ENCODE measurements at places on chromosomes 13 and 19.

GRCh38 chr13:46604226-46604990 is 51.4 kb downstream of the LRCH1 start:
- no peak for DNase-seq

DNA sequence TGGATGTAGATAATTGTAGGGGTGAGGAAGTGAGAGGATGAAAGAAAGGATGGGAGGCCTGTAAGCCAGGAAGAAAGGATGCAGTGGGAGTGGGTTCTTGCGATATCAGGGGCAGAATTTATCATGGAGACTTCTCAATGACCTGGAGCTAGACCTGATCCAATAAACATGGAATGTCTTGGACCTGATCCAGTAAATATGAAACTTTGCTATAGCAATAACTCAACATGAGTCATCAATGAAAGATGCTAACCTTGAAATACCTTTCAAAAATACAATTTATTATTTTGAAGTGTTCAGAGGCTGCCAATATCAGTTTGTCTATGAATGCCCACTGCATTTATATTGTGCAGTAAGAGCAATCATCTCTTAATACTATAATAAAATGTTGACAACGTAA is 279.5 kb downstream of the POU4F1 start:
- DNase-seq = no peak

- DNase-seq = no peak
These were observed 8.2 kb upstream of the LATS2 start for GRCh38 chr13:21069561-21070004.

DNA sequence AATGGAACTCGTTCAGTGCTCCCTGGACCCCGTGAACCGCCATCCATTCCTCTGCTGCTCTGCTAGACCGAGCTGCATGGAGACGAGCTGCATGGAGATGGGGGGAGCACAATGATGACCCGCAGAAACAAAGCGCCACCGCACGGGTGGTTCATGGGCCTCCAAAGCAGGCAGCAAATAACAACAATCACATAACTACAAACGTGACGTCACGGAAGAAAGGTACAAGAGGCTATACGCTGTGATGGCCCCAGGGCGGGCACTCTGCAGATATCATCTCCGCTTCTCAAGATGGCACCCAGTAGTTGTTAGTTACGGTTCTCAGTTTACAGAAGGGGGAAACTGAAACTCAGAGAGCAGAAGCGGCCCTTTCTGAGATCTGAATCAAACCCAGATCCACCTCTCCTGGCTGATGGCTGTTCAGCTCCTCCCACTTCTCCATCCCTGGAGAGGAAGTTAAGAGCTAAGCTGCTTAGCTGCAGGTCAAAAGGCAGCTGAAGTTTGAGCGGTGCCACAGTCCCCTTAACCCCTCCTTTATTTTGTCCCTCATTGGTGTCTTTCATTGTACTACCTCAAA is 1.7 kb downstream of the ATP13A1 start:
- DNase-seq = peak; percentile 4

GRCh38 chr19:1248139-1248785 is at the start of gene MIDN:
Gene MIDN (plus strand): TSS chr19:1248583. CDS start chr19:1250297, 1,714 bp downstream.
- DNase-seq = peak; percentile 57

DNA sequence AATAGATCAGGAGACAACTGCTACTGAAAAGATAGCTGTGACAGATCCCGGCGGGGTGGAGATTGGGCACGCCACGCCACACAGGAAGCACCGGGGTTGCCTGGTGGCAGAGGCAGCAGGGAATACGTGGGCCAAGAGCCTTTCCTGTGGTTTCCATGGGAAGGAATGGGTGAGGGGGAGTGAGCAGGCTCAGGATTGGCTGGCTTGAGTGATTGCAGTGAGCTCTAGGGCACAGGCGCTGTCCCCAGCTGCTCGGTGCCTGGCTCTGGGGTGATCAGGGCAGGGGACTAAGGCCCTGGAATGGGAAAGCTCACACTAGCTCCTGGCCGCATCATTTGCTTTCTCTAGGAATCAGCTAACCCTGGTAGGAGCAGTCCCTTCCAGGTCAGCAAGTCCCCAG is 166.1 kb downstream of the USP12 start:
- peak; percentile 21 for DNase-seq

GRCh38 chr19:996051-996838 is 4.0 kb upstream of the GRIN3B start:
- DNase-seq = no peak

GRCh38 chr19:18915639-18916038 is 3.5 kb downstream of the COPE start:
- no peak for DNase-seq

GRCh38 chr13:52665325-52665724 is 12.7 kb downstream of the SUGT1 start:
- DNase-seq = no peak

DNA sequence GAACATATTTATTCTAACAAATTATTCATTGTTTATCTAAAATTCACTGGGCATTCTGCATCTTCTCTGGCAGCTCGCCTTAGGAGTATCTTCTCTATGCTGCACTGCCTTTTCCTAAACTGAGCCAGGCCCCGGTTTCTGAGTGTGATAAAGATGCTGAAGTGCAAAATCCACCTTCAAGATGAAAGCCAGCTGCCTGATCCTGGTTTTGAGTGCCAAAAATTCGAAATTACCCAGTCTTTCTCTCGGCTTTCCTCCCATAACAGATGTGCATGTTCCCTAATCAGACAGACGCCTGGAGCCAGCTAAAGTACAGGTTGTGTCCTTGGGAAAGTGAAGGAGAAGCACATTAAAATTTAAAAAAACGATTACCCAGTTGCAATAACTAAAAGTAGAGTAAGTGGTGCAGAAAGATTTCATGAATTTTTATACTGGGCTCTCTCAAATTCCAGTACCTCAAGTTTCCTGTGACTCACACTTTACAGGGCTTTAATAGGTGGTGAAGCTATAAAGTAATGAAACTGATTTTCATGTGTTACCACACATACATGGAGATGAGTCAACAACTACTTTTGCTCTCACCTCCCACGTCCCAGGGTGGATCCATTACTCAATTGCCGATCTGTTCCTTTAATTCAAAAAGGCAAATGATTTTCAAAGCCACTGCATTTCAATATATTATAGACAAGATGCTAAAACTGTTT is 65.0 kb upstream of the GTF2F2 start:
- no peak for DNase-seq

DNA sequence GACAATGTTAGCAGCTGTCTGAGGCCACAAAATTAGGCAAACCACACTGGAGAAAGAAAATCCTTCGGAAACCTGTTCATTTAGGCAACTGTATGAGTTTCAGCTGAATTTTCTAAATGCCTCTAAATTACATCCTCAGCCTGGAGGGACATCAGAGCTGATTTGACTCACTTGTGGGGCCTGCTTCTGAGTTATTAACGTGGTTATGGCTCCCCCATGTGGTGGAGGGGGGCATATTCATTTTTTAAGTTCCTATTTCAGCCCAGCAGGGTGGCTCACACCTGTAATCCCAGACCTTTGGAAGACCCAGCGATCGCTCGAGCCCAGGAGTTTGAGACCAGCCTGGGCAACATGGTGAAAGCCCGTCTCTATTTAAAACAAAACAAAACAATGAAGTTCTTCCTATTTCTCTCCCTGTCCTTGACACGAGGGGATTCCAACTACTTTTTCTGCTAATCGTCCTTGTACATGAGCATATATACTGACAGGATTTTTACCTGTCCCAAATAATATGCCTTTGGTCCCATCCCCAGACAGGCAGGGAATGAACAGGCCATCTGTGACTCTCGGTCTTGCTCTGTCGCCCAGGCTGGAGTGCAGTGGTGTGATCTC is 31.5 kb upstream of the HIF3A start:
- DNase-seq = peak; percentile 36

DNA sequence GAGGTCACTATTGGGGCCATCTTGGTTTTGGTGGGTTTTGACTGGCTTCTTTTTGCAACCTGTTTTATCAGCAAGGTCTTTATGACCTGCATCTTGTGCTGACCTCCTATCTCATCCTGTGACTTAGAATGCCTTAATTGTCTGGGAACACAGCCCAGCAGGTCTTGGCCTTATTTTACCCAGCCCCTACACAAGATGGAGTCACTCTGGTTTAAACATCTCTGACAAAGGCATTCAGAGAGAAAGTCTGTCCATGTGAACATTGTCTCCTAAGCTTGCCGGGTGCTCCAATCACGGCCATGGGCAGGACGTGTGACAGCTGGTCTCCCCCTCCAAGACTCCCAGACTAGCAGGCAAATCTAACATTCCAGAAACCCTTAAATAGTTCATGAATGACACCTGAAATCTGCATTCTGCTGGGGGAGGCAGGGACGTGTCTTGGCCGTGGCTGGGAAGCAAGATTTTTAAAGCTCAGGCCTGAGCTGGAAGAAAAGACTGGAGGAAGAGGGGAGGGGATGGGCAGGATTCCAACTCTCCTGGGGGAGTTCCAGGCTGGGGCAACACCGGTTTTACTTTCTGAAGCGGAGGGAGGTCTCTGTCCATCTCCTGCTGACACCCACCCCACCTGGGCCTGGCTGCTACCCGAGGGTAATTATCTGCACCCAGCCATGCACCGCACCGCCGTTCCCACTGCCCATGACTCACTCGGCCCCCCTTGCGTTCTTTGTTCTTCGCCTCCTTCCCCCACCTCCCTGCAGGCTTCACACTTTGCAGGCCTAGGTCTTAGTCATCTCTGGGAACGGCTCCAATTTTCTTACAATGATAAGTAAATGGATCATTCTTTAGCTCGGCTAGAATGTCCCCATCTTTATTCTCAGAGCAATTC is 11.6 kb upstream of the OR1M1 start:
- peak; percentile 1 for DNase-seq

DNA sequence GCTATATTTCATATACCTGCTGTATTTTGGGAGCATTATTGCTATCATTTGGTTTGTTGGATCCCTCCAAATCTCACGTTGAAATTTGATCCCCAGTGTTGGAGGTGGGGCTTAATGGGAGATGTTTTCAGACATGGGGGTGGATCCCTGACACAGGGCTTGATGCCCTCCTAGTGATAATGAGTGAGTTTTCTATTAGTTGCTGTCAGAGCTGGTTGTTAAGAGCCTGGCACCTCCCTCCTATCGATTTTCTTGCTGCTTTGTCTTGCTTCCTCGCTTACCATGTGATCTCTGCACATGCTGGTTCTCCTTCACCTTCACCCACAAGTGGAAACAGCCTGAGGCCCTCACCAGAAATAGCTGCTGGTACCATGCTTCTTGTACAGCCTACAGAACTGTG is 259.9 kb upstream of the STARD13 start:
- no peak for DNase-seq

DNA sequence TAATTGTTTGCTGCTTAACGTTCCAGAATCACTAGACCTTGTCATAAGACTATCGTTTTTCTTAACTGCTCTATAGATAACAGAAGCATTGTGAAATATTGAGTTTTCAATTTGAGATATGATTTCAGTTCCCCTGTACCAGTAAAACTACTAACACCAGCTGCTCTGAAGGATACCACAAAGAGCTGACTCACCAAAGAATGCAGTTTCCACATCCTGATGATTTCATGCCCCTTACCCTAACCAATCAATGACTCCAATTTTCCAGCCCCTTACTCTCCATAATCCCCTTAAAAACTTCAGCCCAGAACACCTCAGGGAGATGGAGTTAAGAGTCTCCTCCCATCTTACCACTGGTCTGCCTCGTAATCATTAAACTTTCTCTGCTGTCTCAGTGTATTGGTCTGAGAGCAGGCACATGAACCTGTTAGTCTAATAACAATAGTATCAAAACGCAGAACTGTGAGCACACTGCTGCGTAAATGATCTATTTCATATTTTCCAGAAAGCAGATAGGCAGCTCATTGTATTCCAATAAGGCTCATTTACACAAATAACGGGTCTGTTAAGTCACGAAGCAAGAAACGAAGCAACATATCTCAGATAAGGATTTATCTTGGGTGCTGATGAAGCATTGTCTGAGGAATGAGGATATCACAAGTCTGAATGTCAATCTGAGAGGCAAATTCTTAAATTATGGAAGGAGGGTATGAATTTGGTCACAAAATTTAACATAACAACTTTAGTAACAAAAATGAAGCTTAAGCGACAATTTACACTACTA is 14.1 kb upstream of the CCNA1 start:
- no peak for DNase-seq

DNA sequence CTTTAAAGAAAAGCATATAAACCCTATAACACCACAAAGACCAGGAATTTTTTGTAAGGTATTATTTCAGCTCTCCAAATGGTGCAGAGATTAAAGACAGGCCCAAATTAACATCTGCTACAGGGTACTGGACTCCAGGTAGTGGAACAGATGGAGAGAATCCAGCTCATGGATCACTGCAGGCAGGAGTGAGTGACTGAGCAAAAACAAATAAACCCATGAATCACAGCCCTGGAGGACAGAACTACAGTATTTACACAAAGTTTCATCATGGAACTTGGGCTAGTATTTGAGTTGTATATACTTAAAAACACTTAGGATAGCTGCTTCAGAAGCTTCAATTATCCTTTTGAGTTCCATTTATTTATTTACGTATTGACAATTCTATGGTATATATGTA is 132.8 kb upstream of the SPRY2 start:
- no peak for DNase-seq

DNA sequence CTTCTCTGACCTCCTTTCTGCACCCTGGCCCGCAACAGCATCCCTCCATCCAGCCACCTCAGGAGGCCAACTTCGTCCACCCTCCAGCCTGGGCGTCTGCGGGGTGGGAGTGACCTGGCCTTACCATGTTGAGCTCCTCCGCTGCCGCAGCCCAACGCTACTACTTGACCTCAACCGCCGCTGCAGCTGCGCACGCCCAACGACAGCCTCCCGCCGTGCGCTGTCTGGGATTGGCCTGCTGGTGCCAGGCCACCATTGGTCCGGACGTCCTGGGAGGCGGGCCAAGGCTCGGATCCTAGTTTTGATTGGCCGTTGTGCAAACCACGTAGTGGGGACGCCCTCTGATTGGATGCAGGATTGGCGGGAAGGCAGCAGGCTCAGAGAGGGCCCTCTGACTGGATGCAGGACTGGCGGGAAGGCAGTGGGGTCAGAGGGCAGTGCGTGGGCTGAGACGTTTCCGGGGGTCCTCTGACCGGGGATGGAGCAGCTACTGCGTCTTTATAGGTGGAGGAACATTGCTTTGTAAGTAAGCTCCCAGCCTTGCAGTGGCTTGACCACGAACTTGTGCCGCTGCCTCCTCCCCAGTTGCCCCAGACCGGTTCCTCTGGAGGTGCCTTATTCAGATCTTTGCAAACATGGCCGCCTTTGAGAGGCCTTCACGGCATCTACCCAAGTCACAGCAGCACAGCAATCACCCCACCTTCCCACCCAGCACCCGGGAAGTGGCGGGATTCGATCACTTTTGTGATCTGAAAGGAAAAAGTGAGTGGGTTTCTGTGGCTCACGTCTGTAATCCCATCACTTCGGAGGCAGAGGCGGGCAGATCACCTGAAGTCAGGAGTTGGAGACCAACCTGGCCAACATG is at the start of gene TUBA3C:
Gene TUBA3C (minus strand): TSS at position 204 of the 865 bp plus-strand sequence. CDS start 77 bp downstream, at position 127.
- DNase-seq = no peak

- DNase-seq = no peak
These were observed 7.5 kb downstream of the PLAUR start for GRCh38 chr19:43662487-43662886.

GRCh38 chr13:79548902-79549301 is 67.9 kb downstream of the NDFIP2 start:
- DNase-seq = no peak

GRCh38 chr13:40338217-40338616 is 328.2 kb downstream of the FOXO1 start:
- DNase-seq = no peak

- no peak for DNase-seq
These were observed 954.7 kb downstream of the SLITRK6 start for GRCh38 chr13:84844473-84844872.

- no peak for DNase-seq
These were observed 9.5 kb upstream of the IFI30 start for GRCh38 chr19:18164072-18164471.

Measured in C1 segment of cervical spinal cord (tissue), 14 donors.